Stimulated activated naive CD4-positive, alpha-beta T cell (primary cell): ENCODE measurements at places on chromosomes 4 and X.

DNA sequence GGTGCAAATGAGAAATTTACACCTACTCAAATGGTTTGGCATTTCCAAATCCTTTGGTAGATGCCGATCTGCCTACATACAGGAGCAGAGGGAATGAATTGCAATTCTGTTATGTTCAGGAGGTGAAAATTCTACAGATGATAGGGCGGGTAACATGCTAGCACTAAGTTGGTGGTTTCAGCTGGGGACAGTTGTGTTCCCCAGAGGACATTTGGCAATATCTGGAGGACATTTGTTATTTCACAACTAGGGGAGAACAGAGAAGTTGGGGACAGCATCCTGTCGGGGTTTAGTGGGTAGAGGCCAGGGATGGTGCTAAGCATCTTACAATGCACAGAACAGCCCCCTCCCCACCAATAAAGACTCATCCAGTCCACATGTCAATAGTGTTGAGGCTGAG lies 96.5 kb upstream of the PUDP start:
- DNase-seq = no peak

DNA sequence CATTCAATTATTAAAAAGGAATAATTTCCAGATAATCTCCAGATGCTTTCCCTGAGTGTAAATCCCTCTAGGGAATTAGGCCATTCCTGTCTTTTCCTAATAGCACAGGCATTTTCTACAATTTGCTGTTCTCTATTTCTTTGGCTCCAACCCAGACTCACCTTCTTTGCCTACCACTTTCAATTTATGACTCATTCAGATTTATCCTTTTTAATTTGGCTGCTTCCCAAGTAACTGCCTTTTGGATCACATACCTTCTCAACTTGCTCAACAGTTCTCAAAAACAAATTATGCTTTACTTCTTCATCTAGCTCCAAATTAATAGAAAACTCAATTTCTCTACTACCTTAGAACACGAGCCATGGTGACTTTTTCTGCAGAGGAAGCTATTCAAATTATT lies 1166.3 kb upstream of the PCDH7 start:
- DNase-seq = no peak

DNA sequence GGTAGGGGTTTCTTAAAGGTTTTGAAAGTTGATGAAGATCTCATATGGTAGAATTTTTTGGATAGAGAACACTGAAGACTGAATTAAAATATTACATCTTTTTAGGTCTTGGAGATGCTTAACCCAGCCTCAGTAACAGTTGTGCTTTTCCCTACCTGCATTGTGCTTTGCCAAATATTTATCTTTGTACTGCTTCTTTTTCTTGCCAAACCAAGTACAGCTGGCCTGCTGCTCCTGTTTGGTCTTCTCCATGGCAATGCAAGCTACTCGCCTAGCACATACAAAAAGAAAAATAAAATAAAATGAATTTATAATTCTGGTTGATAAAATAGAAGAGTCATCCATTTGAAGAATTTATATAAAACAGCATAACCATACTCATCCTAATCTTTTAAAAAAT lies 95.4 kb downstream of the NYX start:
- DNase-seq = no peak

DNA sequence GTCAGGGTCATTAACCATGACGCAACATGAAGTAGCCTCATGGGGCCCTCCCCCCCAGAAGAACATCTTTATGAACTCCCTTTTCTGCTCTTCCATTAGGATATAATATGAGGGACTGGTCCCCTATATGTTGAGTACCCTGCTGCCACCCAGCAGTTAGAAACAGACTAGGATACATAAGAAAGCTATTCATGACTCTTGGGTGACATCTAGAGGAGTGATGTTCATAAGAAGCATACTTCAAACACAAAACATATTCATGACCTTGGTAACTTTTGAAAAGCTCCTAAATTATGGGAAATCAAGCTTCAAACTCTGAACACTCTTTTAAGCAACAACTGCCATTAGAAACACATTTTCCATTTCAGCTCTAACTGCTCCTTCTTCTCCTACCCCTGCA lies 155.2 kb upstream of the SPIN4 start:
- DNase-seq = no peak

GRCh38 chr4:179709961-179710624 lies 2267.9 kb upstream of the AGA start:
- DNase-seq = no peak

GRCh38 chr4:1212546-1213335 lies 36.2 kb downstream of the CTBP1 start:
- DNase-seq = no peak

GRCh38 chr4:159363361-159363760 lies 260.5 kb downstream of the RAPGEF2 start:
- DNase-seq = no peak

- no peak for DNase-seq
These were observed 5.7 kb downstream of the FAM120C start for GRCh38 chrX:54177306-54177705.

- DNase-seq = no peak
These were observed 22.5 kb downstream of the ING2 start for GRCh38 chr4:183527326-183527725.

GRCh38 chrX:69361311-69361845 lies 142.7 kb upstream of the NALF2 start:
- no peak for DNase-seq

DNA sequence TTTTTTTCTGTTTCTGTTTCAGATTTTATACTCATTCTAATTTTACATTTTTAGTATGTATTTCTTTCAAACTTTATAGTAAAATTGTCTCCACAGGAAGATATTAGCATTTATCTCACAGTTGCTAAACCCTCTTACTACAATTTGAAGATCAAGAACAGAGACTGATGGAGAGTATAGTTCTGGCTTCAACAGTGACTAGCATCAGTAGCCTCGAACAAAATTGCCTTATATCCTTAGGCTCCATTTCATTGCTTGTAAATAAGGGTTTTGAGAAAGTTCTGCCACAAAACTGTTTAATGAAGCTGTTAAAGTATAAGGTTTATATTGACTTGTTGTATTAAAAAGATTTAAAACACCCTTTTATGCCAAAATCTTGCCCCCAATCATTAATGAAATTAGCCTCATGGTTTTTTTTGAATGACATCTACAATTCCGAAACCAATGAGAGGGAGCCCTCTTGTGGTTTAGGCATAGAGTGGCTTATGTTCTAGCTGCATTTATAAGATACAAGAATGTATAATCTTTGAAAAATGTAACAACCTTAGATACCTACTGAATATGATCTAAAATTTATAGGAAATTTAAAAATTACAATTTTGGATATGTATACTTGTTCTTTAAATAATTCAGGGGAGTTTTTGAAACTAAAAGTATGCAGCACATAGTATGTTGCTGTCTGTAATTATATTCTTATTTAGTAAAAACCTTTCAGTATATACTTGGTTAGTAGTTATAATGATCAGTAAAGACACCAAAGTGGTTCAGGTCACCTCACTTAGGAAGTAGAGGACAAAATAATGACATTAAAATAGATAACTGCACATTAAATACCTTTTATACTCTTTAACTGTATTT lies 109.8 kb upstream of the HPGD start:
- no peak for DNase-seq

DNA sequence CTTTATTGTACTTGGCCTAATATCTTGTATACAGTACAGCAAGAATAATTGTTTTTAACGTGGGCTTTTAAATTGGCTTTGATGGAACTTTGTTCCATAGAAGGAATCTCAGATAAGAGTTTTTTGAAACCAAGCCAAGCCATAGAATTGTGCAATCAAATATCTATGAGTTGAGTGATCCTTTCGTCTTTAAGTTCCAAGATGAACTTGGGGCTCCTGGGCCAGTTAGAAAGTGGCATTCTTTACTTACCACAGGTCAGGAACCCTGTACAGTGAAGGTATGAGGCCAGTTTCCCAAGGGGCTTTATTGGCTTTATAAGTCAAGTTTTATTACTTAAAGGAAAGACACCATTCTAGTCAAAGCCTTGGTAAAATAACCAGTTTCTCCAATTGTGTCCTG lies 2104.2 kb downstream of the PCDH7 start:
- DNase-seq = no peak

DNA sequence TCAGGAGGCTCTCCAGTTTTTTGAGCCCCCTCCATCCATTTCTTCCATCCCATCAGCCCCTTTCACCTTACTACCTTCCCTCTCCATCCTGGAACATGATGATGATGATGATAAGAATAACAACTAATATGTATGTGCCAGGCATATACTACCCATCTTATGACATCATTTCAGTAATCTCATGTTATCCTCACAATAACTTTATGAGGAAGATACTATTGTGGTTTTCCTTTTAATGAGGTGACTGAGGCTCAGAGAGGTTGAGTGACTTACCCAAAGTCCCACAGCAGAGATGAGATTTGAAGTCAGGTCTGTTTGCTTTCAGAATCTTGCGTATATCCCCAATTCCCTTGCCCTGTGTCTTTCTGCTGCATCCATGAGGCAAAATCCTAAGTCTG lies 55.1 kb downstream of the RTL9 start:
- no peak for DNase-seq

- DNase-seq = no peak
These were observed 6.2 kb downstream of the CD99 start for GRCh38 chrX:2697306-2697705.

- no peak for DNase-seq
These were observed 12.5 kb downstream of the ATP11C start for GRCh38 chrX:139920316-139920715.
